ENCODE measurements at places on chromosomes 3 and 15. TPM values are rescaled to one million over a fixed set of nuclear protein-coding genes. Genes with fewer than 3 reads are reported as not detected.

GRCh38 chr3:63654931-63655330 lies 2.5 kb downstream of the SNTN start:
- no peak for DNase-seq

DNA sequence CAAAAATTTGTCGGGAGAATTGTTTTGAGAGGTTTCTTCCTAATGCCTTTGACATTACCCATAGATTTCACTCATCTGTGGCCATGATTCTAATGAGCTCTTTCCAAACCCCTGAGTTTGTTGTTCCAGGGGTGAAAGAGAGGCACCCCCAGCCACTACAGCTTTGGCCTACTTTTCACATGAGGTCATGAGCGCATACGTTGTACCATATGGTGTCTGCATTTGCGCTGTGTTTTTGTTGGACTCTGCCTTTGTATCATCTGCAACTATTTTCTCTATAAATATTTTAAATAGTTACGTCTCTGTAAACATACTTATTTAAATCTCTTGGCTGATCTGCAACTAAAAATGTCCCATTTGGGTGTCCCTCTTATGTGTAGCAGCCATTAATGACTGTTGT lies 107.9 kb downstream of the LRTM1 start:
- no peak for DNase-seq

DNA sequence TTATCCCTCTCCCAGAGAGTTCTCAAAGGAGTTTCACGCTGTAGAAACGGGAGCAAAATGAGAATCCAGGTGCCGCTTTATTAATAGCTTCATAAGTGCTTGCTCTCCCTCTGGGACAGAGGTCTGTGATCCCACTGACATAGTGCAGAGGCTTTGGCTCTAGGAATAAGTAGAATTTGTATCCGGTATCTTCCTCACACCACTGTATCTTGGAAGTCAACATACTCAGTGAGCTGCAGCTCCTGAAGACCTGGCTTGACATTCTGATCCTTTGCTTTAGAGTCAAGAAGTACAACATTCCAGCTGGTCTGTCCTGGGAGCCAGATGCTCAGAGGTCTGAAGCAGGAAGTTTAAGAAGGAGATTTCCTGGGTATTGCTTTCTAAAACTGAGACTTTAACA lies 323.0 kb downstream of the LPP start:
- DNase-seq, result no peak

GRCh38 chr15:68186671-68187397 lies 18.3 kb downstream of the CALML4 start:
- DNase-seq, result peak; percentile 7

Gene SNX22
- total RNA-seq, result 0.78 TPM

Gene SNRK
- 11.6 TPM for total RNA-seq

DNA sequence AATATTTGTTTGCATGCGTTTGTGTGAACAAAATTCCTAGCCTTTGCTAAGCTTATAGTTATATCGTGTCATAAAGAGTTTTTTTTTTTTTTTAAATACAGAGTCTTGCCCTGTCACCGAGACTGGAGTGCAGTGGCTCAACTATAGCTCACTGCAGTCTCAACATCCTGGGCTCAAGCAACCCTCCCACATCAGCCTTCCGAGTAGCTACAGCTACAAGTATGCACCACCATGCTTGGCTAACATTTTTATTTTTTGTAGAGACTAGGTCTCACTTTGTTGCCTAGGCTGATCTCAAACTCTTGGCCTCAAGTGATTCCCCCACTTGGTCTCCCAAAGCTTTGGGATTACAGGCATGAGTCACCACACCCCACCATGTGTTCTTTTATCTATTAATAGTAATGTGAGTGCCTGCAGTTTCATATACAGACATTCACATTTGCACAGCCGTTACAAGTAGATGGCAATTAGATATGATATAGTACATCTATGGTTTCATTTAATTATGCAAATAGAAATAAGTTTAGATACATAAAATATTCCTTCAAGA lies 848.6 kb downstream of the PDCD6IP start:
- DNase-seq, result peak; percentile 27

GRCh38 chr3:49173116-49173791 lies 1.9 kb downstream of the KLHDC8B start:
- no peak for DNase-seq

DNA sequence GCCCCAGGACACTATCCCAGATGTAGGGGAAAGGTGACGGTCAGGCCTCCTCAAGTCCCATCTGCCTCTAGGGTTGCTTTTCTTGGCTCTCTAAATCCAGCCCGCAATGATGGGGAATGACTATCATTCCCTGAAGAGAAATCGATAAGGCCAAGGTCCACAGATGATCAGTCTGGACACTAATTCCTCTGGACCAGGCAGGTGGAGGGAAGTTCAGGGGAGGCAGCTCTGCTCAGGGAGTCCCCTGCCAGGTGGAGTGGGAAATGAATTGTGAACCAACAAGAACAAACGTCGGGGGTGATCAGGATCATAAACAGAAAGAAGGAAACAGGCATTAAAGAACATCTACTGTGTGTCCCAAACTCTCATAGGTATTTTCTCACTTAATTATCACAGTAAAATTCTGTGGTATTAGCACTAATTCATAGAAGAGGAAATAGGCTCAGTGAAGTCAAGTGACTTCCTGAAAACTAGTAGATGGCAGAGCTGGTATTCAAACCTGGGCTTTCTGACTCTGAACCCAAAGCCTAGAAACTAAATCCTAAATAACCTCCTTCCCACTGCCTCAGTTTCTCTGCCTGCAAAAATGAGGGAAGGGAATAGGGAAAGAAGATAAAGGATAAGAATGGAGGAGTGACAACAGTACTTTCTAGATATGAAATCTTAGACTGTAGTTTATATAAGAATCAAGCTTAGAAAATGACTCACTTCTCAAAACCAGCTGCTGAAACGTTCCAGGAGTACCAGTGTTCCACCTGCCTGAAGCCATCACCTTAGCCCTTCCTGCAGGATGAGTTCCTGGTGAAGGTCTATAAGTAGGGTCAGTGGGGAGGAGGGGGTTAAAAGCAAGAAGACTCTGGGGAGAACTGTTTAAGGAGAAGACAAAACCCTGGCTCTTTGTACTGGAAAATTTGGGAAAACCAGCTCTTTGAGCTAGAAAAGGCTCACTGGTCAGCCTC lies 7.5 kb downstream of the BMF start:
- no peak for DNase-seq

GRCh38 chr15:99989095-99989494 lies 255.9 kb upstream of the LYSMD4 start:
- no peak for DNase-seq

Gene CCR2
- not detected for total RNA-seq

Gene APBA2
- total RNA-seq, result 25.7 TPM

DNA sequence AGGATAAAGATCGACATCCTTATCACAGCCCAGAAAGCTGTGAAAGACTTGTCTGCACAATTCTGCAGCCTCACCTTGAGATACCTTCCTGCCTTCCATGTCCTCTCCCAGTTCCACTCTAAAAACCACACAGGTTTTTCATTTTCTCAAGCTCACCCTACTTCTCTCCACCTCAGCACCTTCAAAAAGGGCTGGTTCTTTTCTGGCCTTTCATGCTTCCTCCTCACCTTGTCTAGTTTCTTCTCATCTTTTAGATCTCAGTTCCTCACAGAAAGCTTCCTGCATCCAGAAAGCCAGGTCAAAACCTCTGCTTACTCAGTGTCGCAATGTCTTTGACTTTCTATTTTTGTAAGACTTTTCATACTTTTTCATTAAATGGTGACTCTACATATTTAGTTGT lies 140.2 kb upstream of the STT3B start:
- DNase-seq, result no peak

GRCh38 chr3:115626721-115627120 lies 3.4 kb downstream of the GAP43 start:
- DNase-seq, result peak; percentile 4

DNA sequence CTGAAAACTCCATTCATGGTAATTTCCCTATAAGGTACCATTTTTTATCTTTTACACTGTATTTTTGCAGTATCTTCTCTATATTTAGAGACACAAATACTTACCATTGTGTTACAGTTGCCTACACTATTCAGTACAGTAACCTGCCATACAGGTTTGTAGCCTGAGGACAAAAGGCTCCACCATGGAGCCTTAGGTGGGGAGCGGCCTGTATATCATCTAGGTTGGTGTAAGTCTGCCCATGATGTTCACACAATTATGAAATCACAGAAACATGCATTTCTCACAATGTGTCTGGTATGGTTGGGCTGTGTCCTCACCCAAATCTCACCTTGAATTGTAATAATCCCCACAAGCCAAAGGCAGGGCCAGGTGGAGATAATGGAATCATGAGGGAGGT lies 43.9 kb upstream of the LYSMD4 start:
- DNase-seq, result no peak

Gene ZDHHC23
- 2.4 TPM for total RNA-seq

- no peak for DNase-seq
These were observed 64.3 kb downstream of the SCN11A start for GRCh38 chr3:38987456-38987855.

DNA sequence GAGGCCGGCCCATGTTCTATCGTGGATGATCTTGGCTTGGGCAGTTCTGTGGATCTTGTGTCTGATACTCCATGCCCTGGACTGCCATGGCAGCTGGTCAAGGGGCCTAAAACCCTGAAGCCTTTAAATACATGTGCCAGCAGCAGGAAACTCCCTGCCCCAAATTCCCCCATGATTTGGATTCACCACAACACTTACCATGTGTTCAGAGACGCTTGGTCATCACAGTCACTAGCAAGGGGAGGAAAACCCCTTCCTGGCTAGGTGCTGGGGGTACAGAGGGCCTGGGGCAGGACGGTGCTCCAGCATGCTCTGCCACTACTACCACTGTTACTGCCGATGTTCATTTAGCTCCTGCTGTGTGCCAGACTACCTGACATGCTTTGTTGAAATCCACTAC lies 94.4 kb downstream of the DNAJB8 start:
- DNase-seq, result no peak

DNA sequence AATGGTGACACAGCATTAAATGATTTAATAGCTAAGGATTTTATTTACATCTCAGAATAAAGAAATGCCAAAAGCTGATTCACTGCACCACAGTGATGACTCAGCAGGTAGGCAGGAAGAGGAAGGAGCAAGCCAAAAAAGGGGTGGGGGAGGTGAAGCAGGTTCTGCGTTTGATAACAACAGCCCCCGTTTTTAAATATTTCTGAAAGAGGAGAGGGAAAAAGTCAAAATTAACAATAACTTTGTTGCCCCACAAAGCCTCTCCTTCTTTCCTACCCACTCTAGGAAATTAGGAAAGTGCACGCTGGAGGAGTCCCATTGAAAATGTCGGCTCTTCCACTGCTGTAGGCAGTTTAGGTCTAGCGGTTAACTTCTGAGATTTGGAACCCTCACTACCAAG lies 9.9 kb upstream of the CCDC54 start:
- peak; percentile 85 for DNase-seq

Gene NOX5
- total RNA-seq, result not detected

Gene ASB14
- total RNA-seq, result not detected

GRCh38 chr3:125585595-125586223 lies 9.6 kb downstream of the OSBPL11 start:
- peak; percentile 85 for DNase-seq

GRCh38 chr15:45476410-45476809 lies 46.1 kb downstream of the SLC30A4 start:
- DNase-seq, result no peak

DNA sequence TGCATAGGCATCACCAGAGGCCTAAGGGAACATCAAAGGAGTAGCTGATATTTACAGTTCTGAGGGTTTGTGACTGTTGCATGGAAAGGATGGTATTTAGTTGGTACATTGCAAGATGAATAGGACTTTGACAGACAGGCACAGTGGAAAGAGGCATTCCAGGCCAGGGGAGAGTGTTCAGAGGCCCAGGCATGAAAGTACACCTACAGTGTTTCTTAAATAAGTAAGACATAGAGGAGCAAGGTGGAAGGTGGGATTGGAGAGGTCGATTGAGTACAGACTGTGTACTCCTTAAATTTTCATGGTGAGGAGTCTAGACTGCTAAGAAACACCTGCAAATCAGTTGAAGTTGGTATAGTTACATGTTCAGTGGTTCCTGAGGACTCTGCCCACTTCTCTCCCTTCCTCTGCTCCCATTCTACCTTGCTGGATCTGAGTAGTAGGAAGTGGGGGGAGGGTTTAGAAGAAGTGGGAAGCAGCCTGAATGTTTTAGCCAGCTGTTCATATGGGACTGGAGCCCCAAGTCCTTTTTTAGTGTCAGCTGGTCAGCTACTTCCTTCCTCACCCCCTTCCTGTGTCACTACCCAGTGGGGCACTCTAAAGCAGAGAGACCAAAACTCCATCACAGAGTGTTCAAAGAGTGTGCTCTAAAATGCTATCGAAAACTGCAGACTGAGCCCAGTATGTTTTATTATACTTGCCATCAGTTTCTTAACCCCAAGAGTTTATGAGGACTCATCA lies 14.0 kb downstream of the KLHL18 start:
- DNase-seq, result no peak

Gene HDC
- 0.29 TPM for total RNA-seq

Gene FAM81A
- 0.78 TPM for total RNA-seq

Gene CHAC1
- total RNA-seq, result 4.7 TPM

GRCh38 chr15:40847223-40847961 lies 3.5 kb downstream of the SPINT1 start:
- DNase-seq, result peak; percentile 68

DNA sequence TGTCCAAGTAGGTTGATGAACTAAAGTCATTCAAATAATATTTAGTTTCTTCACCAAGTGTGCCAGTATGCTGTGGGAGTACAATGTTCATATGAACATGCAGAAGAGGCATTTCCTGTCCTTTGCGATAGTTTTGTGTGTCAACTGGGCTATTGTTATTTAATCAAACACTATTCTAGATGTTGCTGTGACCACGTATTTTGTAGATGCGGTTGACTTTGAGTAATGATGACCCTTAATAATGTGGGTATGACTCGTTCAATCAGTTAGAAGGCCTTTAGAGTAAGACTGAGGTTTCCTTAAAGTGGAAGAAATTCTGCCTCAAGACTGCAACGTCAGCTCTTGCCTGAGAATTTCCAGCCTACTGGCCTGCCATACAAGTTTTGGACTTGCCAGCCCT lies 470.7 kb upstream of the CBLB start:
- DNase-seq, result no peak

Gene SSUH2
- 0.10 TPM for total RNA-seq

DNA sequence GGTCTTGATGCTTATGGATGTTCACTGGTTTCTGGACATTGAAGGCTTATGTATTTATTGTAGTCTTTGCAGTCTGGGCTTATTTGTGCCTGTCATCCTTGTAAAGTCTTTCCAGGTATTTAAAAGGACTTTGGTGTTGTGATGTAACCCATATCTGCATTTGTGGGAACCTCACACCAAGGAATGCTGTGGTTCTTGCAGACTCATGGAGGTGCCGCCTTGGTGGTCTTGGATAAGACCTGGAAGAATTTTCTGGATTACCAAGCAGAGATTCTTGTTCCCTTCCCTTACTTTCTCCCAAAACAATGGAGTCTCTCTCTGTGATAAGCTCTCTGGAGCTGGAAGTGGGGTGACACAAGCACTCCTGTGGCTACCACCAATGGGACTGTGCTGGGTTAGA lies 363.5 kb upstream of the NECTIN3 start:
- DNase-seq, result no peak

DNA sequence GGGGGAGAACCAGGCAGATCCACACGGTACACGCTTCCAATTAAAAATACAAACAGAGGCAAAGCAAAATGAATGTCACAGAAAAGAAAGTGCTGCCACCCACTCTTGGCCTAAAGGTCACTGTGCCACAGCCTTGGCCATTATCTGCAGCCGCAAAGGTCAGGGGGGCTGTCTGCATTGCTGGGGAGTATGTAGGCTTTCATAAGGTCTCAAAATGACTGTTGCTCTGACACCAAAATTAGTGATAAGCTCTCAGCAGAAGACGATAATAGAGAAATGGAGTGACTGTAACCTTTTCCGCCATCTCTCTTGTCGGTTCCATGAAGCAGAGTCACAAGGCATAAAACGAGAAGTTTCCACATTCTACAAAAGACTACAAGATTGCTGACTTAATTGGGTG lies 374.2 kb upstream of the ICE2 start:
- DNase-seq, result no peak
